ENCODE measurements at places on chromosomes 4 and X. TPM values are rescaled to one million over a fixed set of nuclear protein-coding genes. Genes with fewer than 3 reads are reported as not detected.

DNA sequence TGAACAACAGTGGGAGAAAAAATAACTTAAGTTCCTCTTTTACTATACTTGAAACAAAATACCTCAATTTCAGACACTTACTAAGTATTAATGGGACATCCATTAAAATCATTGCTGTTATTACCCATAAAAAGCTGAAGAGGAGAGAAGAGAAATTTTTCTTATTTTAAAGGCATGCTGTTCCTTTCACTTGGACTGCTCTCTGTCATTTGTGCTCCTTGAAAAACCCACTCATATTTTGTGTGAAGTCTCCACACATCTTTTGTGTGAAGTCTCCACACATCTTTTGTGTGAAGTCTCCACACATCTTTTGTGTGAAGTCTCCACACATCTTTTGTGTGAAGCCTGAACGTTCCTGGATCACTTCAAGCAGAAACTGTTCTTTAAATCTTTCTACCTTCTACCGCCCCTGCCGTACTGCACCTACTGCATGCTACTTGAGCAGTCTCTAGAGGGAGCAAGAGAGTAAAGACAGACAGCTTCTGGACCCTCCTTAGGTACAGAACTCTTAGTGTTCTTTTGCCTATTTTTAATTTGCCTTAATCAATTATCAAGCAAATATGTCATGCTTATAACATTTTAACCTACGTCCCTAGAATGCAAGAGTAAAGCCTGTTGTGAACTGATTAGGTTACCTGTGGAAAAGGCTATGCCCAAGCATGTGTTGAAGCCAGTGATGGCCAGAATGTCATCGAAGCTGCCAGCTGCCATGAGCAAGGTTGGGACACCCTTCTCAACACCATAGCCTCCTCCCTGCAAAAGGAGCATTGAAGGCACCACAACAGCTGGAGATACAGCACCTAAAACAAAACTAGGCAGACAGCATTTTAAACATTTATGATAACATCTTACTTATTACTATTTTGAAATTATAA is 27.1 kb upstream of the SLC9B1 start:
- no peaks in the 10 kb centered on the region for H3K36me3 ChIP-seq
- H3K4me1 ChIP-seq: no peaks in the 10 kb centered on the region
- H3K4me3 ChIP-seq: no peak overlapping the region
- H3K27me3 ChIP-seq: no peaks in the 10 kb centered on the region
- H3K27ac ChIP-seq: no peak overlapping the region
- DNase-seq: no peak

Gene RTL9
- not detected for total RNA-seq

GRCh38 chrX:11585174-11585573 is 80.5 kb downstream of the ARHGAP6 start:
- no peaks in the 10 kb centered on the region for H3K36me3 ChIP-seq
- H3K27me3 ChIP-seq: no peaks in the 10 kb centered on the region
- H3K4me3 ChIP-seq: no peak overlapping the region
- H3K4me1 ChIP-seq: peaks cover 6% of the 10 kb centered on the region

- DNase-seq: peak; percentile 78
- H3K4me3 ChIP-seq: peak overlapping the region; percentile 82
- peaks cover 26% of the 10 kb centered on the region for H3K4me1 ChIP-seq
- no peaks in the 10 kb centered on the region for H3K36me3 ChIP-seq
- peak overlapping the region; percentile 90 for H3K27ac ChIP-seq
Measured at GRCh38 chr4:151409470-151410313, 716 bp downstream of the FHIP1A start.

- H3K36me3 ChIP-seq: no peaks in the 10 kb centered on the region
- H3K27me3 ChIP-seq: no peaks in the 10 kb centered on the region
- H3K27ac ChIP-seq: no peak overlapping the region
- H3K4me3 ChIP-seq: no peak overlapping the region
- H3K4me1 ChIP-seq: no peaks in the 10 kb centered on the region
Measured at GRCh38 chr4:10198365-10198764, 81.8 kb upstream of the WDR1 start.

DNA sequence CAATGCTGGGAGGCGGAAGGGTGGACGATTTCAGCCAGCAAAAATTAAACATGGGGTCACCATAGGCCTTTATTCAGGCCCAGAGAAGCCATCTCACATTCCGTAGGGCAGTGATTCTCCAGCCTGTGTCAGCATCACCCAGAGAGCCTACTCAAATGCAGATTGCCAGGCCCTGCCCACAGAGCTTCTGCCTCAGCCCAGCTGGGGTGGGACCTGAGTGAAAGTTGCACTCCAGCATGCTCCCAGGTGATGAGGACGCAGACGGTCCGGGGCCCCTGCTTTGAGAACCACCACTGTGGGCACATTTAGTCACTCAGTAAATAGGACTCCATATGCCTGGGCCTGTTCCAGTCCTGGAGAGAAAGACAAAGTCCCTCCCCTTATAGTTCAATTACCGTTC is 12.4 kb upstream of the C4orf50 start:
- DNase-seq: no peak
- no peak overlapping the region for H3K27ac ChIP-seq
- H3K36me3 ChIP-seq: no peaks in the 10 kb centered on the region
- no peak overlapping the region for H3K4me3 ChIP-seq
- no peaks in the 10 kb centered on the region for H3K4me1 ChIP-seq
- no peaks in the 10 kb centered on the region for H3K27me3 ChIP-seq

DNA sequence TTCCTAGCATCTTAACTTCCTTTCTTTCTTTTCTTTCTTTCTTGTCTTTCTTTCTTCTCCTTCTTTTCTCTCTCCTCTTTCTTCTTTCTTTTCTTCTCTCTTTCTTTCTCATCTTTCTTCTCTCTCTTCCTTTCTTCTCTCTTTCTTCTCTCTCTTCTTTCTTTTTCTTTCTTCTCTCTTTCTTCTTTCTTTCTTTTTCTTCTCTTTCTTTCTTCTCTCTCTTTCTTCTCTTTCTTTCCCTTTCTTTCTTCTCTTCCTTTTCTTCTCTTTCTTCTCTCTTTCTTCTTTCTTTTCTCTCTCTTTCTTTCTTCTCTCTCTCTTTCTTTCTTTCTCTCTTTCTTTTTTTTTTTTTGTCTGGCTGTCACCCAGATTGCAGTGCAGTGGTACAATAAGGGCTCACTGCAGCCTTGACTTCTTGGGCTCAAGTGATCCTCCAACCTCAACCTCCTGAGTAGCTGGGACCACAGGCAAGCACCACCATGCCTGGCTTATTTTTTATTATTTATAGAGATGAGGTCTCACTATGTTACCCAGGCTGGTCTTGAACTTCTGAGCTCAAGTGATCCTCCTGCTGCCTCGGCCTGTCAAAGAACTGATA is 17.5 kb downstream of the NMU start:
- H3K27me3 ChIP-seq: no peaks in the 10 kb centered on the region
- no peaks in the 10 kb centered on the region for H3K36me3 ChIP-seq
- H3K4me1 ChIP-seq: no peaks in the 10 kb centered on the region
- no peak for DNase-seq

GRCh38 chr4:116952530-116953136 is 132.7 kb downstream of the TRAM1L1 start:
- no peak overlapping the region for H3K4me3 ChIP-seq
- H3K36me3 ChIP-seq: no peaks in the 10 kb centered on the region
- DNase-seq: no peak
- no peaks in the 10 kb centered on the region for H3K4me1 ChIP-seq
- no peaks in the 10 kb centered on the region for H3K27me3 ChIP-seq

DNA sequence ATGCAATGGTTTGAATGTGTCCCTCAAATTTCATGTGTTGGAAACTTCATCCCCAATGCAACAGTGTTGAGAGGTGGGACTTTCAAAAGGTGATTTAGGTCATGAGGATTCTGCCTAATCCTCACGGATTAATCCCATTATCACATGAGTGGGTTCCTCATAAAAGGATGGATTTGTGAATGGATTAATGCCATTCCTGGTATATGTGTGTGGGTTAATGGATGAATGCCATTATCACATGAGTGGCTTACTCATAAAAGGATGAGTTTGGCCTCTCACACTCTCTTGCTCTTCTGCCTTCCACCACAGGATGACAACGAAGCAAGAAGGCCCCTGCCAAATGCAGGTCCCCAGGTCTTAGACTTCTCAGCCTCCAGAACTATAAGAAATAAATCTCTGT is 30.5 kb upstream of the NEUROG2 start:
- DNase-seq: no peak
- no peak overlapping the region for H3K27ac ChIP-seq
- no peak overlapping the region for H3K4me3 ChIP-seq
- no peaks in the 10 kb centered on the region for H3K36me3 ChIP-seq

DNA sequence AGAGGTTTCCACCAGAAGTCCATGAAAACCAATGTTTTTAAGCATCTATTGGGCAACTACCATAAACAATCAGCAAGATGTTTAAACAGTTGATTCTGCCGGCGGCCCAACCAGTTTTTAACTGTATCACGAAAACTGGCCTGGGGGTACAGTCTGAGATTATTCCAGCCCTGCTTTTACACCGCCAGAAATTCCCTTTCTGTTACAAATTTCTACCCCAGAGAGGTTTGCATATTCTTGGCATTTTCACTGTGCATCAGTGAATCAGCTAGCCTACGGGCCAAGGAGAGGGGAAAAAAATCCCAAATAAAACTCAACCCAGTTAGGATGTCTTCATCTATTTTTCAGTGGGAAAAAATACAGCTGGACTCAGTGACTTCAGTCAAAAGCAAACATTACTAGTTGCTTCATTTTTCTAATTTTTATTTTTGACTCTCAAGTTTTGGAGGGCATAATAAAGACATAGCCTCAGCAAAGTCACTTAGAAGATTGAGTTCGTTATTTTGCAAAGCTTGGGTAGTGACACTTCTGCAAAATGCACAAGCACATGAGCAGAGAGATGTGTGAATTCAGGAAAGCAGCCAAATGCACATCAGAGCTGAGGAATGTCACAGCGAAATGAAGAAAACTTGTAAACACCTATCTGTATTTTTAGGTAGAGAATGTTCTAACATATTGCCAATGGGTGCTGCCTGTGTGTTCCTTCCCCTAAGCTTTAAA is 167.8 kb upstream of the GK2 start:
- no peaks in the 10 kb centered on the region for H3K4me1 ChIP-seq
- peak overlapping the region; percentile 63 for H3K27ac ChIP-seq
- H3K36me3 ChIP-seq: no peaks in the 10 kb centered on the region
- no peak overlapping the region for H3K4me3 ChIP-seq
- no peaks in the 10 kb centered on the region for H3K27me3 ChIP-seq

GRCh38 chrX:8044947-8045346 is 117.7 kb upstream of the PNPLA4 start:
- peaks cover 4% of the 10 kb centered on the region for H3K4me1 ChIP-seq
- H3K27ac ChIP-seq: no peak overlapping the region
- H3K36me3 ChIP-seq: no peaks in the 10 kb centered on the region
- no peak for DNase-seq
- no peaks in the 10 kb centered on the region for H3K27me3 ChIP-seq

Gene SPATA18
- total RNA-seq: 2.6 TPM
